Fibroblast of lung (primary cell): ENCODE measurements at places on chromosomes 16 and 17. TPM values are rescaled to one million over a fixed set of nuclear protein-coding genes. Genes with fewer than 3 reads are reported as not detected.
A peak's percentile ranks its signal among the peaks of the same experiment; 100 is the strongest.

- DNase-seq = peak; percentile 68
Observed at GRCh38 chr17:8698162-8698971, 46.3 kb downstream of the CCDC42 start.

KRT40 gene
- not detected in 2 replicates for total RNA-seq

GRCh38 chr16:78566397-78567073, 467.1 kb downstream of the WWOX start:
- DNase-seq = no peak

- DNase-seq = no peak
Observed at GRCh38 chr16:66617010-66617434, 12.5 kb downstream of the CMTM3 start.

DNA sequence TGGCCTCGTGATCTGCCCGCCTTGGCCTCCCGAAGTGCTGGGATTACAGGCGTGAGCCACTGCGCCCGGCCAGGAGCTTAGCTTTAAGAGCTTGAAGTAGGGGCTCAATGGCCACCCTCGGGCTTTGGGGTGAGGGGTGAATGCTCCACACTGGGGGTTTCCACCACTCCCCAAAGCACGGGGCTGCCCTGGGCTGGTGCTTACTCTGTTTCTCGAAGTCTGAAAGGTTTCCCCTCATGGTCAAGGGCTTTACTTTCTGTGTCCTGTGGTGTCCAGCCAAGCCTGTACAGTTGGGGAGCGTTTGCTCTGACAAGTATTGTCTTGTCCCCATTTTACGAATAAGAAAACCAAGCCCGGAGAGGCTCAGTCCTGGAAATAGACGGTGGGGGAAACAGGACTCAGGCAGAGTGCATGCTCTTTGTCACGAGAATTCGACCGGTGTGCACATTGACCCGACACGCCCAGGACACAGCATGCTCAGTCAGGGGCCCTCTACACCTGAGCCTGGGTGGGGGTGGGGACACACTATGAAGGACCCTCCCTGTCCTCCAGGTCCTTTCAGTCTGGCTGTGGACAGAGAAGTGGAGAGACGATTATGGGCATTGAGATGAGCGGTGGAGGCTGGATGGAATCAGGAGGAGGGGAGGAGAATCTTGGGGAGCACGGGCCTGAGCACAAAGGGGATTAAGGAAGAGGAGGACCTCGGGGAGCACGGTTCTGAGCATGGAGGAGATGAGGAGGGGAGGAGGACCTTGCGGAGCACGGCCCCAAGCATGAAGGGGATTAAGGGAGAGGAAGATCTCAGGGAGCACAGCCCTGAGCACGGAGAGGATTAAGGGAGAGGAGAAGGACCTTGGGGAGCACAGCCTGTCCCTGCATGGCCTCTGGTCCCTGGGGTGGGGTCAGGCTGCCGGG, 7.5 kb downstream of the CD7 start:
- DNase-seq = no peak

ETV4 gene
- 0.33 and 0.51 TPM in 2 replicates for total RNA-seq

KCNG4 gene
- total RNA-seq = not detected in 2 replicates

DNA sequence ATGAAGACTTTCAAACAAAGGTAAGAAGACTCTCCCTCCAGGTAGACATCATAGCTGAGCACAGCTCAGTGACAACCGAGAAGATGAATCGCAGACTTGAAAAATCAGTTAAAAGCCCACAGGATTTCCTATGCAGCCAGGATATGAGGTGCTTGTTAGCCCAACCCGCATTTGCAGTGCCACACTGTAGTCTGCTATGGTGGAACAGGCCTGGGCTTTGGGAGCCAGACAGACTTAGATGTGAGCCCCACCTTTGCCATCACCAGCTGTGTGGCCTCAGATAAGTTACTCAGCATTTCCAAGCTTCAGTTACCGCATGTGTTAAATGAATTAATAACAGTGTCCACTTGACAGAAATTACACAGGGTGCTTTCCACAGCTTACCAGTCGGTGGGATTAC, 204.4 kb upstream of the HS3ST3A1 start:
- DNase-seq = no peak

GRCh38 chr17:72697602-72698146, 394.8 kb downstream of the SLC39A11 start:
- DNase-seq = no peak

DNA sequence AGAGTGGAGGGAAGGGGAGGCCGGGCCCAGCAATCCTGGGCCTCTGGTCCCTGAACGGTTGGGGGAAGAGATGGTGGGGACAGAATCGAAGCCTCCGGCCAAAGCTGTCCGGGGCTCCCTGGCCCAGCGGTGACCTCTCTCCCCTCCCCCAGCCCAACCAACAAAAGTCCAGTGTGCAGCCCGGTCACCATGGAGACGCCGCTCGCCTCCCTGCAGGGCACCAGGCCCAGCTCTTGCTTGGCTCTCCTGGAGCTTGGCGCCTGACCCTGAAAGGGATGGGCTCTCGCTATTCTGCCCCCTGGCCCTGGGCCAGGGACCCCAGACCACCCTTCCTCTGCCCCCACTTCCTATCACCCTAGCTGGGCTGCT, 1.3 kb downstream of the METRN start:
- DNase-seq = peak; percentile 52

ASPA gene
- 4.6 and 5.4 TPM in 2 replicates for total RNA-seq

GGT6 gene
- not detected in 2 replicates for total RNA-seq

DNA sequence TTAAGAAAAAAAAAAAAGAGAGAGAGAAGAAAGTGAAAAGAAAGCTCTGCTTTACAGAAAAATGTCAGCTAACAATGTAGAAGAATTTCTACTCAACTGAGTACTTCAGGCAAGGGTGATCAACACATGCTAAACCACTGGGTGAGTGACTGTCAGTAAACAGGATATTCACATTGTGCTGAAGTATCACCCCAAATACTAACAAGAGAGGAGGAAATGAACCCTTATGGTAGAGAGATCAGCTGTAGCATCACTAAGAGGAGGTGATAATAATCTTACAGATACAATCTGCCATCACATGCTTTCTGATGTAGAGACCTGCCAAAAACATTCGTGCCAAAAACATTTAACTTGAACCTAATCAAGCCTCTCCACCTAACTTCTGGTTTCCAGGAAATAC, 30.7 kb upstream of the ICAM2 start:
- DNase-seq = no peak

GRCh38 chr16:87715658-87716057, 50.1 kb downstream of the KLHDC4 start:
- peak; percentile 28 for DNase-seq
